Inflammatory macrophage treated with lipopolysaccharide for 1 hour (primary cell): ENCODE measurements at places on chromosomes 3 and 15.

GRCh38 chr3:4290272-4290893 lies 12.8 kb upstream of the SETMAR start:
- peak; percentile 73 for DNase-seq

DNA sequence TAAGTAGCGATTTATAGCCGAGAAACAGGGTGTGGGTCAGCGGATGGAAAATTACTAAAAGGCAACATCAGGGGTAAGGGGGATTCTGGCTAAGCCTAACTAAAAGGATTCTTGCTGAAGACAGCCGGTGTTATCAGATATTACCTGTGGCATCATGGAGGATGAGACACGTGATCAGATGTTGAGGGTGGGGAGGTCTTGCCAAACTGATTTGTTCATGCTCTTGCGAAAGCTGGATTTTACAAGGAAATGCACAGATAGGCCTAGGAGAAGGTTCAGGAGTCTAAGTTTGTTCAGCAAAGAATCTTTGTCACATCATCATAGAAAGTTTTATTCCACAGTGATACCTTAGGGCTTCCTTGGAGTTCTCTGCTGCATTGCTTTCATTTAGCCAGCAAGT lies 396.8 kb upstream of the TBL1XR1 start:
- peak; percentile 62 for DNase-seq

DNA sequence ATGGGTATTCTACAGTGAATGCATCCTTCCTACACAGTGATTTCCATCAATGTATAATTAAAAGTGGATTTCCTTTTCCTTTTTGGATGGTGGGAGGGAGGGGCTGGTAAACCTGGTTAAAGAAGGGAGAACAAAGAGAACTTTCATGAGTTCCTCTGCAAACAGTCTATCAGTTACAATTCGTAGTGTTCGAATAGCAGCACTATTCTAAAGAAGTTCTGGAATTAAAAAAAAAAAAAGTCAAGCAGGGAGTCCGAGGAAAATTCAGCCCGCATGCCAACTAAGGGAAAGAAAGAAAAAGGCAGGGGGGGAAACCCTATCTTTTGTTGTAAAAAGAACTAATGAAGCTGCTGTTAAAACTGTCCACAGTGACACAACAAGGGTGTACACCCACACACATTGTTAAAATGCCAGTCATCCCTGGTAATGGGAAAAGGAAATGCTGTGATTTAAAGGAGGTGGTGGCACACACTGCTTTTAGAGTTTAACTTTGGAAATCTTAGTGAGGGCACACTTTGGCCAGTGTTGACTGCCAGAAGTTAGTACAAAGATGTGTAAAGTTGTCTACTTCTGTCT lies 521.2 kb downstream of the ZIC1 start:
- DNase-seq = no peak

GRCh38 chr15:70362350-70362749 lies 264.6 kb upstream of the TLE3 start:
- DNase-seq = no peak

- no peak for DNase-seq
These were observed 12.1 kb downstream of the RGMA start for GRCh38 chr15:93076875-93077274.
